ENCODE measurements at places on chromosomes 1 and 21.

- no peak for DNase-seq
Measured at GRCh38 chr1:151447696-151448095, 11.6 kb downstream of the POGZ start.

DNA sequence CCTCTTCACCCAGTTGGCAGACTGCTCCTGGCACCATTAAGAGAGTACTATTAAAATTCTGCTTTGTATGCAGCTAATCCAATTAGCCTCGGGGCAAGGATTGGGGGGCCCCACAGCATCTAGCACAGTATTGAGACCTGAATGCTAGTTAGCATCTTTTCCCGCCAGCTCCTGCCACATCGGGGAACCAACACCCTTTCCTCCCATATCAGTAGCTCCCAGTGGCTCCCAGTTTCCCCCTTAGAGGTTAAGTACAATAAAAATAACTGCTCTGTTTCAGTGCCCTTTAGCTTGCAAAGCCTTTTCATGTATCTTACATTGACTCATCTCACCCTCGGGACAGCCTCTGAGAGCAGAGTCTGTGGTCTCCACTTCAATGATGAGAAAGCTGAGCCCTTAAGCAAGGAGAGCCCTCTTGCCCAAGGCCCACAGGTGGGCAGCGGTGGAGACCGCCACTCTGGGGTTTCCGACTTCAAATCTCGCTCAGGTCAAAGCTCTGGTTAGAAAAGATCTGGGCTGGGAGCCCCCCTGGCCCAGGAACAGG, 4.2 kb upstream of the PMVK start:
- no peak for DNase-seq

DNA sequence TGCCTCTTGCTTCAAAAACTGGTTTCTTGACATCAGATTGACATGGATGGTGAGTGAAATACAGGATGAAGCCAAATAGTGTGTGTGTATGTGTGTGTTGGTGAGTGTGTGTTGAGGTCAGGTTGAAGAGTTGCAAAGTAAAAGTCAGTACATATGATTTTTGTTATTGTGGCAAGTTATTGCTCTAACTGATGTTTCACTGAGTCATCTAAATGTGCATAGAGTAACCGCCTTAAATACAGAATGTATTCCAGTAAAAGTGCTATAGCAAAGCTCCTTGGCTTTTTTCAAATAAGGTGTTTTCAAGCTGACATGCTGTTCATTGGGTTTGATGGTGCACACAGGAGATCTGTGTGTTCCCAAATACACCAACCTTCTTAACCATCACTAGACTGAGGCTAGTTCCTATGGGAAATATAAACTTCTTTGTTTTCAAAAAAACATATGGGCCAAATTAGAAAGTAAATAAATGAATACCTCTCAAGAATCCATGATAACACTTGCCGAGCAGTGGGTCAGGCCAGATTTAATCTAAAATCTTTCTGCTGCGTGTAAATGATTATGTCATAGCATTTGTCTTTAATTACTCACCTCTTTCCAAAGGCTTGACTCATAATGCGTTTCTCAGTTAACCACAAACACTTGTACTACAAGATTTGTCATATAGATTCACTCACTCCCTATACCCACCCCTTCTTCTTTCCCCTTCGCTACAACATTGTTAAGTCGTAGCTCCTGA, 151.1 kb downstream of the LYPLAL1 start:
- peak; percentile 84 for DNase-seq

DNA sequence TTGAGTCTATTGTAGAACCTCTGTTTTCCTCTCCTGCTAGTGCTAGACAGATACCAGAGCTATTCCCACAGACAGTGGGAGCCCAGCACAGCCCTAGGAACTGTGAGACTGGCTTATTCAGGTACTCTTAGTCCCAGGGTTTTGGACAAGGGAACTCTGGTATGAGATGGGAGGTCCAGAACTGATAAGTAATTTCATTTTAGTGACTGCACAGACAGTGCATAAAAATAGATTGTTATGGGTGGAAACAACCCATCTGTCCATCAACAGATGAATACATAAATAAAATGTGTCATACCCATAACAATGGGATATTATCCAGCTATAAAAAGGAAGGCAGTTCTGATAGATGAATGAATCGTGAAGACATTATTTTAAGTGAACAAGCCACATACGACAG, 9.0 kb downstream of the EPS8L3 start:
- no peak for DNase-seq

Data from Panc1 (cell line).